ENCODE measurements at places on chromosomes 3 and 15.

DNA sequence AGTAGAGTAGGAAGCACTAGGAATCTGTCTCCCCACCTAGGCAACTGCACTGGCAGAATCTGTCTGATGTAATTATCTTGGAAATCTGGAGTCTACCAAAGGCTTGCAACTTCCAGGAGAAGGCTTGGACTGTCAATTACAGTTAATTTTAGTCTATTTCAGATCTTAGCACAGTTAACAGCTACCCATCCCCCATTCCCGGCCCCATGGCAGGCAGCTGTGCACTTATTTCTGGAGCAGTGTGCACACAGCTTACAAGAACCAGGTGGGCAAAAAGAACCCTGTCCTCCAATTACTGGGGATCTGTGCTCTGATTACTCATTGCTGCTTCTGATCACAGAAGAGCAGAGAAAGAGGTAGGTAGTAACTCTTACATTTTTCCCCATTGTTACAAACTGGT, 12.3 kb upstream of the CDAN1 start:
- DNase-seq = no peak

DNA sequence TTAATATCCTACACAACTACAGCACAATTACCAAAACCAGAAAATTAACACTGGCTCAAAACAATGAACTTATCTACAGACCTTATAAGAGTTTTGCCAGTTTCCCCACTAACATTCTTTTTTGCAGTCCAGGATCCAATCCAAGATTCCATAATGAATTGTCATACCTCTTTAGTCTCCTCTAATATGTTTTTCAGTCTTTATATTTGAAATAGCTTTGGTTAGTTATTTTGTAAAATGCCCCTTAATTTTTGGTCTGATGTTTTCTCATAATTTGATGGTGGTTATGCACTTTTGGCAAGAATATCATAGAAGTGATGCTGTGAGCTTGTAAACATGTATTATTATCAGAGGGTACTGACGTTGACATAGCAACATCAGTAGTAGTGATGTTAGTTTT, 124.3 kb downstream of the ISL2 start:
- DNase-seq = no peak

DNA sequence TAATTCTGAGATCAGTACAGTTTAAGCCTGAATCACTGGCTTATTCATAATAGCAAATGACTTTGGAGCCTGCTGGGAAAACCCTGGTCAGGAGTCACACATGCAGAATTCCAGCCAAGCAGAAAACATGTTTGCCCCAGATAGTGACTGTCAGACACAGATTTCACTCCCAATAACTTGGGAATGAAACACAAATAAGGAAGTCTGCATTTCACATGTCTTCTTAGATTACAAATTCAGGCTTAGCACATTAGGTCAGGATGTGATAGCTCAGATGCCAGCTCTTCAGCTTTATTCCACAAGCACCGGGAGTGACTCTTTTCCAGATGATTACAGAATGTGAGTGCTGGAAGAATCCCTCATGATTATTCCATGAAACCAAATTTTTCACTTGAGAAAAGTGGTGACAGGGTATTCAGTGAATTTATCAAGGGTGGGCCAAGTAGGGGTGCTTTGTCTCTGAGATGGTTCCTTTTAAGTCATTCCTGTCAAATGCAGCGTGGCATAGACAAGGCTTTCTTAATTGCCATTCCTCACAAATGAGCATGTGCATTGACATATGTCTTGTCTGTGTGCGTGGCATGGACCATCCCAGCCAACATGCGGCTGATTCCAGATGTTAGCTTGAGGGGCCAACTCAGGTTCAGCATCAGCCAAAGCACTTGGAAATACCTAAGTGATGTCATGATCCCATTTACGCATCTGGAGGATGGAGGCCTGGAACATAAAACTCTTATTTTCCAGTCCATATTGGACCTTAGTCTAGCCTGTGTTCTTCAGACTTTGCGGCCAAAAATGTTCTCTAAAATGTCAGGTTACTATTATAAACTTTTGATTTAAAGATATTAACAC, 191.0 kb downstream of the EPHB1 start:
- no peak for DNase-seq

GRCh38 chr15:85097250-85097649, 115.6 kb downstream of the PDE8A start:
- no peak for DNase-seq

DNA sequence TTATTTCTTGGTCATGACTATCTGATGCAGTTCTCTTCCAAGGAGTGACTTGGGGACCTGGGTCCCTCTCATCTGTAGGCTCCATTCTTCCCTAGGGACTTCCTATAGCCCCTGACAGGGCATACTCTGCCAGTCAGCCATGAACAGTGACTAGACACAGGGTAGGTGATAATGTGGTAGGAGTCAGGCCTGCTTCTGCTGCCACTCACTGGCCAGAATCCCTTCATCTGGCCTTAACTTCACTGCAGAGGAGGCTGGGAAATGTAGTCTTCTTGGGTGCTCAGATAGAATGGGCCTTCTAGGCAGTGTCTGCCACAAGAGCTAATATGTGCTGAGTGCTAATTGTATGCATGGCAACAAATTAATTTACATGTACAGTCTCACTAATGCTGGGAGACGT, 84.5 kb downstream of the CACNA2D3 start:
- no peak for DNase-seq

DNA sequence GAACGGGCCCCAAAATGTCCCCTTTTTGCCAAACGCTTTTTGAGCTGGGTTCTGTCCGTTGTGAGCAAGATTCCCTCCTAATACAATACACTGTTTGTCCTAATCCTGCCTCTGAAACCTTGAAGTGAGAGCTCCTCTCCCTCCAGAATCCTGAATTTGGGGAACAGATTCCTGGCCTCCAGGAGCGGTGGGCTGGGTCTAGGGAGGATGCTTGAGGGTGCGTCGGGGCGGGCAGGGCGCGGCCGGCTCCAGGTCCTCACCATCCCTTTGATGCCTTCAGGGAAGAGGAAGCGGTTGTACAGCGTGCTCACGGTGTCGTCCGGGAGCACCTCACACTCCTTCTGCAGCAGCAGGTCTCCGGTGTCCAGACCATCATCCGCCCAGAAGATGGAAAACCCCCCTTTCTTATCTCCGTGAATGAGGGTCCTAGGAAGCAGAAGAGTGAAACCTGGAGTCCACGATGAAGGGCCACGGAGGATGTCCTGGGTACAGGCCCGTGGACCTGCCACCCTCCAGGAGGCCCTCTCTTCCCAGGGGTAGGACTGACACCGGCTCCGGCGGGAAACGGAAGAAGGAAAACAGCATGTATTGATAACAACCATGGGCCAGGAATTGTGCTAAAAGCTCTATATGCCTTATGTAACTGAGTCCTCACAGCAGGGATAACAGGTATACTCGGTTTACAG, 23.2 kb downstream of the ALDH1L1 start:
- no peak for DNase-seq

DNA sequence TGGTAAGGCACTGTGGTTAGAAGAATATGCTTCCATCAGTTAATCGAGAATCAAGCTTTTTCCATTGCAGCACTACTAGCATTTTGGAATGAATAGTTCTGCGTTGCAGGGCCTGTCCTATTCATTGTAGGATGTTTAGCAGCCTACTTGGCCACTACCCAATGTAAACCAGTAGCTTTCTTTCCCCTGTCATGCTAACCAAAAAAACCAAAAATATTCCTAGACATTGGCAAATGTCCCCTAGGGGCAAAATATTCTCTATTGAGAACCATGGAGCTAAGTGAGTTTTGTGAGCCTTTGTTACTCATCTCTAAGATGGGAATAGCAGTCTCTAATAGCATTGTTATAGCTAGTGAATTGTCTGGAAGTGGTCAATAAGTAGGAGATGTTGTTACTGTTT, 187.2 kb downstream of the CADPS start:
- DNase-seq = no peak
